ENCODE measurements at places on chromosomes 4 and X.
A peak's percentile ranks its signal among the peaks of the same experiment; 100 is the strongest.

DNA sequence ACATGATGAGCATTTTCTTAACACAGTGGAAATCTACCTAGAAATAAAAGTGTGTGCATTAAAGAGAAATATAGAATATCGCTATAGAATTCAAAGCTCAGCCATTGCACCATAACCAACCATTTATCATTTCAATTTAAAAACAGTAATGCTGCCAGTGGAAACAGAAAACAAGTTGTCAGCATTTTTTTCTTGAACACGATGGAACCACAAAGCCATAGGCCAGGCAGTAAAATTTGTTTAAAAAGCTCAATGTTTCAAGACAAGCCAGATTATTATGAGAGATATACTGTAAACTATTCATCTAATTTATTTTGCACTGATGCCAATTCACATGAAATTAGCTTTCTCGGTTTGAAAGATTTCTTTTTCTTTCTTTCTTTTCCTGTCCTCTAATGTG lies 46.7 kb upstream of the NRK start:
- DNase-seq, result no peak

DNA sequence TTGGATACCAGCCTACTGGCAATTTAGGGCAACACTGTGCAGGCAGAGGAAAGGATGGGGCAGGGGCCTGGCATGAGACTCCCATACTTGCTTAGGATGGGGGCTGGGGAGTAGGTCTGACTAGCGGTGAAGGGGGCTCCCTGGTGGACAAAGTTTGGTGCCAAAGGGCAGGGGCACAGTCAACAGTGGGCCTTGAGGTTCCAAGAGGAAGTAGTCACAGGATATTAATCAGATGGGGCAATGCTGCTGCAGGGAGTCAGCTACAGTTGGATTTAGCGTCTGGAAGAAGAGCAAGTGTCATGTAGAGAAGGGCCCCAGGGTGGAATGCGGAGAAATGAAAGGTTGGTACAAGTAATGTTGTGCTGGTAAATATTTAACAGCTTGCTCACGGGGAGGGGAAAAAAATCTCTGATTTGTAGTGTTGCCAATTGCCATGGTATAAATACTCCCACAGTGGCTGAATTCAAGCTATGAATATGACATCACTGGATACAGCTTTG lies 139.4 kb downstream of the PJA1 start:
- DNase-seq, result no peak

DNA sequence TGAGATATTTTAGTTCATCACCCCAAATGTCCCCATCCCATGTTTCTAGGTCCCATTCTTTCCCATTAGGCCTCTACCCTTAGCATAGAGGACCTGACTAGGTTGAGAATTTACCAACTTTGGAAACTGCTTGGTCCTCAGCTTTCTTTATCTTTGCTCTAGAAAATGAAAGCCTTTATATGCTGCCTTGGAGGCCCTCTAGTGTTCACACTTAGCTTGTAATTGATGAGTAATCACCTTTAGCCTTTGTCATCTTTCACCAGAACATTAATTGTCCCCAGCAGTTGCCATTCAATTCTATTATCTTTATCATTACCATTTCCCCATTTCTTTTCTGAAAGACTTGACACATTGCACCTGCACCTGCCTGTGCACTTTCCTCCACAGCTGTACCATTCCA lies 589.2 kb upstream of the NR3C2 start:
- DNase-seq, result peak; percentile 10

GRCh38 chrX:34509394-34509793 lies 147.7 kb downstream of the TMEM47 start:
- no peak for DNase-seq

DNA sequence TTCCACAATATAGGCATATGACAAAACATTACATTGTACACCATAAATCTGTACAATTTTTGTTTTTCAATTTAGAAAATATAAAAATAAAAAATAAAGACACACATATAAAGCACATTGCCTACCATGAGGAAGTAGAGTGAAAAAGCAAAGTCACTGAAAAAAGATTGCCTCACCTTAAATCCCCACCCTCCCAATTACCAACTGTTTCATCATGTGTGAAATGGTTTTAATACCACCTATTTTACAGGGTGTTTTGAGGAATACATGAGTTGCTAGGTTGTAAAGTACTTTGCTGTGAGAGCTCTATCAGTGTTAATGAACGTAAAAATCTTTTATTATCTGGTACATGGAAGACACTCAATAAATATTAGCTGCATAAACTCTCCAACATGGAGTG lies 373.6 kb upstream of the NDST3 start:
- DNase-seq, result no peak

DNA sequence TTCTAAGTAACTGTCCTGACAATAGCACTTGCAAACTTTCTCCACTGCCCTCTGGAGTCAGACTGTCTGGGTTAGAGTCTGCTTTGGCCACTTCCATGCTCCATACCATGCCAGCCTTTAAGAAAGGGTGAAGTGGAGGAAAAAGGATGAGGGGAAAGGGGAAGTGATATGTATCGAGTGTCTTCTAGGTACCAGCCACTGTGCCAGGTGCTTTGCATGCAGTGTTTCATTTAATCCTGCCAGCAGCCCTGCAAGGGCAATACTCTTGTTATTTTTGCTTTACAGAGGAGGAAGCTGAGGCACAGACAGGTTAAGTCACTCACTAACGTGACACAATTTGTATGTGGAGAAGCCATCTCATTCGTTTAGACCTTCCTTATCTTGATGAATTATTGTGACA lies 55.6 kb downstream of the RTL9 start:
- no peak for DNase-seq

All from GM04504 (cell line).